ENCODE measurements at places on chromosomes 4 and X. TPM values are rescaled to one million over a fixed set of nuclear protein-coding genes. Genes with fewer than 3 reads are reported as not detected.

SCRG1 gene
- not detected for total RNA-seq

GRCh38 chr4:6447672-6448171 lies 24.7 kb downstream of the PPP2R2C start:
- DNase-seq, result no peak

GRCh38 chr4:138696058-138696457 lies 319.5 kb upstream of the NOCT start:
- no peak for DNase-seq

DNA sequence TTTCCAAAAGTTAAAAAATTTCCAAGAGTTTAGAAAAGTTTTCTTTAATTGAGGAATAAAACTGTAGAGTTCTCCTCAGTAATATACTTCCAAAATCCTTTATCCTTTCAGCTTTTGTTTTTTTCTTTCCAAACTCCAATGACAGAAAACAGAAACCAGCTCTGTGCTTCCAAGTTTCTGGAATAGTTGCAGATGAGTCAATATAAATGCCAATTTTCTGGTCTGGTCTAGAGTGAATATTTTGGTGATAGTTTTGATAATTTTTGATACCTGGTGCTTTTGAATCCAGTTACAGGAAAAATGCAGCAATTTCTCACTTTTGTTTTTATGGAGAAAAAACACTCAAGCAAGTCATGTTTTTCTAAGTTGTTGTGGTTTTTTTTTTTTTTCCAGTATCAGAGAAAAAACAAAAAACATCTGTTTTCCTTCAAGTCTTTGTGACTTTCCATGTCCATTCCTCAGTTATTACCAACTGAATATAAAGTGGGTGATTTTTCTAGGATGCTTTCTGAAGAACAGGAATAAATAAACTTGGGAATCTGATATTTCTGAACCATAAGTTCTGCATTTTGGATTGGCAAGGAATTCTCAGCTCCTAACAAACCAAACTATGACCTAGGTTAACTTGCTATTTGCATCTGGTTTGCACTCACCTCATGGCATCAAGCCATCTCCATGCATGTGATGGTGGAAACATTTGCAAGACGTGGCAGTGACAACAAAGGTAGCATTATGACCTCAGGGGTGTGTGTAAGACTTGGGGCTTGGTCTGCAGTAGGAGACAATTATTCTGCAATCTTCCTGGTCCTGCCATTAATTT lies 139.1 kb downstream of the VEGFC start:
- no peak for DNase-seq

- peak; percentile 95 for DNase-seq
Measured at GRCh38 chr4:87973283-87974169, 2.0 kb upstream of the SPP1 start.

FHDC1 gene
- 3.6 TPM for total RNA-seq

PPP4R3C gene
- not detected for total RNA-seq

GRCh38 chr4:11424000-11424399 lies 4.7 kb downstream of the HS3ST1 start:
- DNase-seq, result peak; percentile 19
